ENCODE measurements at places on chromosomes 6 and 20.

DNA sequence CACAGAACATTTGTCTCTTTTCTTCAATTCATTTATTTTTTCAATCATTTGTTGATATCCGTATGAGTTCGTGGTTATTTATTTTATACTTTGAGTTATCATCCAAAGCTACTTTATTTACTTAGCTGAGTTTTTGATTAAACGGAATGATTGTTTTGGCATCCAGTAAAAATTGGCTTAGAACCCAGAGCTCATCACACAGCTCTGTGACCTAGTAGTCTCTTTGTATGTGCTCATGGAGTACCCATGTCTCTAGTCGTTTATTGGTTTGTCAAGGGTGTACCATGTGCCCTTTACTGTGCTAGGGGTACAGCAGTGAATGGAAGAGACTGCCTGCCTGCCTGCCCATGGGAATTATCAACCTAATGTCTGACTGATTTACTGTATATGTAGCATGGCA is 142.2 kb downstream of the MYLK4 start:
- DNase-seq, result no peak

DNA sequence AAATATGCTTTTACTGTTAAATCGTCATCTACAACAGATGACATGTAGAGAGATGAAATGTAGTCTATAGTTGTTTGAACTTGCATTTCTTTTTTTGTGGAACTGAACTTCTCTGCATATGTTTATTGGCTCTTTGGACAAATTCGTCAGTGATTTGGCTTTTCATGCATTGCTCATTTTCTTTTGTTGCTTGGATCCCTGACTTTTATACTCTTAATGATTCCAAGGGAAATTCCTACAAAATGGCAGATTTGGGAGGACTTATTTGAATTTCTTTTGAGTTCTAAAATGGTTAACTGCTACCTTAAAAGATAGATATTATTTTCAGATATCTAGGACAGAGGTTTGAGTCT is 65.4 kb downstream of the UTRN start:
- no peak for DNase-seq

DNA sequence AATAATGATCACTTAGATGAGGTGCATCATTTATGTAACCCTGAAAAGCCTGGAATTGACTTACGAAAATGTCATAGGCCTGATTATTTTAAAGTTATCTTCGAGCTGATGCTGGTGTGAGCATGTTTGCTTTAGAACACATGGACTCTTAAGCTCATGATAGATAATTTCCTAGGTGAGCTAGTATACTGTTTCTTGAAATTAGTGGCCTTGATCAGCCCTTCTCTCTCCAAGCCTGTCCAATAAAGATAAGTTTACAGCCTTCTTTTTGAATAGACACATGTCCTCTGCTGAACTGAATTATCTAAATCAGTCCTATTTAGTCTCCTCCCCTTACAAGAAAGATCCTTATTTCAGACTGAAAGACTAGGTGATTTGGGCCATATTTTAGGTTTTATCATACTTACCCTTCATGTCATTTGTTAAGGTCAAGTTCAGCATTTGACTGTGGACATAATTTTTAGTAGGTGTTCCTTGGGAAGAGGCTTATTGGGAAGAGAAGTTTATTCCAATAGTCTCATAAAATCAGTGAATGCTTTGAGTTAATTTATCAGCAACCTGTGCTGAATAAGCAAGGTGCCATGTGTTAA is 15.3 kb downstream of the FOXO3 start:
- no peak for DNase-seq

DNA sequence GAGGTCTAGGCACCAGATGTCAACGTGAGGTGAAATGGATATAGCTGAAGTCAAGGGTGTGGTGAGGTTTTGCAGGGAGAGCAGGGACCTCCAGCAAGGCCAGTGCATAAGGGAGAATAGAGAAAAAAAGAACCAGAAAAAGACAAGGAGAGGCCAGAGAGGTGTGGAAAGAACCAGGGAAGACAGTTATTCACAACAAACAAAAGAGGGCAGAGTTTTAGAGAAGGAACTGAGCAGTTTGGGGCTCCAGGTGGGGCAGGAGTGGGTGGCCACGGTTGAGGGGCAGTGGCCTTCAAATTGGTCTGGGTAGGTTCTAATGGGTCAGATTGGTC is 11.6 kb upstream of the NQO2 start:
- no peak for DNase-seq

DNA sequence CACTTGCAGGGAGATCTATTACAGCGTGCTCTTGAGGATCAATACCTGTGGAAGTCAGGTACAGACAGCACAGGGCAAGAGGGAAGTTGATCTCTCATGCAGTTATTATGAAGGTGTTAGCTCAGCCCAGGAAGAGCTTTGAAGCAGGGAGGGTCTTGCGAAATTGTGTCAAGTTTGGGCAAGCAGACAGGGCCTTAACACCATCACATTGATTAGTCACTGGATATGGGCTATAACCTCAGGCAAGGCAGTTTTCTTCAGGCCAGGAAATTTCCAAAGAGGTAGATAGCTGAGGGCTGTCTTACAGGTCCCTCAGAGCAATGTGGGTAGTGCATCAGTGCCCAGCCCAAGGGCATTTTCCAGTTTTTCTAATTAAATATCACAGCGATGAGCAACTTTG is 643.8 kb downstream of the DHX35 start:
- no peak for DNase-seq

- DNase-seq, result no peak
Observed at GRCh38 chr6:170093658-170094596, 197.0 kb downstream of the DLL1 start.

- no peak for DNase-seq
Observed at GRCh38 chr6:39903656-39904055, 30.6 kb downstream of the MOCS1 start.

DNA sequence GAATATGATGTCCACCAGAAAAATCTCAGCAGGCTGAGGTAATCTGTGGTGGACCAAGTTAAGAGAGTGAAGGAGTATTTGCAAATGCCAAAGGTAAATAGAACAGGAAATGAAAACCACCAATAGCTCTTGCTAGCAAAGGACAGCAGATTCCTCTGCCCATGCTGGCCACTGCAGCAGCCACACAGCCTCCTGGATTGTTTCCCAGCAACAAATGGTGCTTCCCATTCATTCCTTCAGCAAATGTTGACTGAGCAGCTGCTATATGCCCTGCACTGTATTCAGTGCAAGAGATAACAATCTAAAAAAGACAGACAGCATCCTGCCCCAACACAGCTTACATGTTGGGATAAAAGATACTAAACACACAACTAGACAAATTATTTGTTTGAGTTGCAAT is 11.0 kb downstream of the ROS1 start:
- DNase-seq, result no peak

DNA sequence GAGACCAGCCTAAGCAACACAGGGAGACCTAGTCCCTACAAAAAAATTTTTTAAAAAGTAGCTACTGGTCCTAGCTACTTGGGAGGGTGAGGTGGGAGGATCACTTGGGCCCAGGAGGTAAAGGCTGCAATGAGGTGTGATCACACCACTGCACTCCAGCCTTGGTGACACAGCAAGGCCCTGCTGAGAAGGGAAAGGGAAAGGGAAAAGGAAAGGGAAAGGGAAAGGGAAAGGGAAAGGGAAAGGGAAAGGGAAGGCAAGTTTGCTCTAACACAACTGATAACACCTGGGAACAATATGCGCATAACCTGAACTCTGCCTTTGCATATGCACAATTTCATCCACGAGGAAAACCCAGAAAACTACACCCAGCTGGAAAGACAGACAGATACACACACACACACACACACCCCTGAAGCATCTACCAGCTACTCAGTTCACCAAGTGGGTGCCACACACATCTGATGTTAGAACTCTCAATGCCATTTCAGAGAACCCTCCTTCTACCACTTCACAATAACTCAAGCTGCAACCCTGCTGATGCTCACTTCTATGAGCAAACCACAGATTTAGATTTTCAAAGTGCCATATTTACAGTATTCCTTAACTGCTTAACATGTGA is 19.1 kb downstream of the B4GALT5 start:
- no peak for DNase-seq

DNA sequence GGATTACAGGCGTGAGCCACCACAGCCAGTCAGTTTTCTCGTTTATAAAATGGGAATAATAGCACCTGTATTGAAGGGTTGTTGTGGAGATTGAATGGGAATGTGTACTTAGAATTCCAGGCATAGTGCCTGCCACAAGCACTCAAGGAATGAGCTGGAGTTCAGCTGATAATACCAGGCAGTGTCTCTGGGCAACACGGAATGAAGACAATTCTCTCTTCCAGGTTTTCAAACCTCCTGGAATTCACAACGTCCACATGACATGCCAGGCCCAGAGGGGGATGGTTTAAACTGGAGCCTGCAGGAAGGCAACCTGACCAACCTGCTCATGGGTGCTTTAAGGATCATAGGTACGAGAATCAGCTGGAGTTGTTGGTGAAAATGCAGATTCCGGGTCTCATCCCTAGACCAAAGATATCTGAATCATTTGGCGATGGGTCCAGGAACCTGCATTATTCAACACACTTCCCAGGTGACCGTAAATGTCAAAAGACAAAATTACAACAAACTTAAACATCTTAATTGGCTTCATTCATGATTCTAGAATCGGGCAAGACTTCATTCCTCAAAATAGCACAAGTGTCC is 1.9 kb upstream of the PTPN1 start:
- DNase-seq, result no peak

DNA sequence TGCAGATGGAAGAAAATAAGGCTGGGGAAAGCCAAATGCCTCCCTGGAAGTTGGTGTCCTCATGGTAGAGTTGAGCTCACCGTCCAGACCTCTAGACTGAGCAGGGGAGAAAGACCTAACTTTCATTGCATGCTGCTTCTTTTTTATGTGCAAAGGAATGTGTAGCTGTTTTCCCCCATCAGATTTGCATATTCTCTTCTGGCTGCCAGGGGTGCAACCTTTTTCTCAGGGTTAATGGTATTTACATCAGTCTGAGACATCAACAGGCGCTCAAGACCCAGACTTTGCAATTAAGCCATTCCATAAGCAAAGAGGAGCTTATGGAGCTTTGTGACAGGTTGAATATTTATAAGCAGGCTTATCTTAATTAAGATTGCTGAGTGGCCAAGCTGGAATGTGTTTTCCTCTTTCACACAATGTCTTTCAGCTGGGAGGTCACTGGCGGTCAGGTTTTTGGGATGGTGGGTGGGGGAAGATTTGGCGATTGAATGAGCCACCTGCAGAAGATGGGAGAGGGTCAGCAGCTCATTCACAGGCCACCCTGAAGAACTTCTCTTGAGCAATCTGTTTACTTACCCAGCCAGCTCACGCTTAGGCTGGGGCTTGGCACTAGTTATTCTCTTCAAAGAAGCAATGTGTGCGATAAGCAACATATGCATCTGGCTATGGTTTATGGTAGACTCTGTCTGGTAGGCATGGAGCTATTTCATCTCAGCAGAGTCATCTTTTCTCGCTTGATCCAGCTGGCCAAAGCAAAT is 88.6 kb downstream of the SCP2D1 start:
- no peak for DNase-seq

DNA sequence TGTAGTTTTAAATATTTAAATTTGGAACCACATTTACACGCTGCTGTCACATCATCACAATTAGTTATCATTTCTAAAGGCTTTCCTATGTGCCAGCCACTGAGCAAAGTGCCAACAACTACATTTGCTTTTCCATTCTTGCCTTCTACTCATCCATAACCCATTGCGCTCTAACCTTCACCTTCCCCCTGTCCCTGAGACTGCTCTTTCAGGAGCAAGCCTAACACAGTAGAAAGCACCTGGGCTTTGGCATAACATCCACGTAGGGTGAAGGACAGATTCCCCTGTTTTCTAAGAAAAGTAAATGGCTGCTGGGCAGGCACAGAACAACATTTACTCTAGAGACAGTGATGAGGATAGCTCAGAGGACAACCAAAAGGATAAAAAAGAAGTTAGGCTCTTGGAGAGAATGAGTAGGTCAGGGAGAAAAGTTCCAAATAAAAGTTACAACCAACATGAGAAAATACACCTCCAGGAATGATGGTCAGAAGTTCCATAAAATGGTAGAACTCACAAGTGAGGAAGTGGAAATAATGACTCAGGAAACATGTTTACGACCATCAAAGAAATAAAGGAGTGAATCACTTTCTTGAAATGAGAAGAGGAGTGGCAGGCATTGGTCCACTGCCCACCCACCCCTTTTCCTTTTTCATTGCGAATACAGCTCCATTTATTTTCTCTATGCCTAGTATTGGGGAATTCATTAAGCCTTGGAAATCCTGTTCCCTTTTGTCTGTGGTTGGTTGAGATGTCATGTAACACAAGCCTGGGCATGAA is 77.2 kb downstream of the PFDN4 start:
- DNase-seq, result no peak

DNA sequence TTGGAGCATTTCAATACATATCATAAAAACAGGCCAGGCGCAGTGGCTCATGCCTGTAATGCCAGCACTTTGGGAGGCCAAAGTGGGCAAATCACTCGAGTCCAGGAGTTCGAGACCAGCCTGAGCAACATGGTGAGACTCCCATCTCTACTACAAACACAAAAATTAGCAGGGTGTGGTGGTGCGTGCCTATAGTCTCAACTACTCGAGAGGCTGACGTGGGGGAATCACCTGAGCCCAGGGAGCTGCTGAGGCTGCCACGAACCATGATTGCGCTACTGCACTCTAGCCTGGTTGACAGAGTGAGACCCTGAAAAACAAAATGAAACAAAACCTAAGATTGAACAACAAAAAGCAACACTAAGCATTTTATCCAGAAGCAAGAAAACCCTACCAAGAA is 47.2 kb downstream of the BACH2 start:
- no peak for DNase-seq

GRCh38 chr6:89807581-89807980 is 12.0 kb downstream of the MDN1 start:
- no peak for DNase-seq

DNA sequence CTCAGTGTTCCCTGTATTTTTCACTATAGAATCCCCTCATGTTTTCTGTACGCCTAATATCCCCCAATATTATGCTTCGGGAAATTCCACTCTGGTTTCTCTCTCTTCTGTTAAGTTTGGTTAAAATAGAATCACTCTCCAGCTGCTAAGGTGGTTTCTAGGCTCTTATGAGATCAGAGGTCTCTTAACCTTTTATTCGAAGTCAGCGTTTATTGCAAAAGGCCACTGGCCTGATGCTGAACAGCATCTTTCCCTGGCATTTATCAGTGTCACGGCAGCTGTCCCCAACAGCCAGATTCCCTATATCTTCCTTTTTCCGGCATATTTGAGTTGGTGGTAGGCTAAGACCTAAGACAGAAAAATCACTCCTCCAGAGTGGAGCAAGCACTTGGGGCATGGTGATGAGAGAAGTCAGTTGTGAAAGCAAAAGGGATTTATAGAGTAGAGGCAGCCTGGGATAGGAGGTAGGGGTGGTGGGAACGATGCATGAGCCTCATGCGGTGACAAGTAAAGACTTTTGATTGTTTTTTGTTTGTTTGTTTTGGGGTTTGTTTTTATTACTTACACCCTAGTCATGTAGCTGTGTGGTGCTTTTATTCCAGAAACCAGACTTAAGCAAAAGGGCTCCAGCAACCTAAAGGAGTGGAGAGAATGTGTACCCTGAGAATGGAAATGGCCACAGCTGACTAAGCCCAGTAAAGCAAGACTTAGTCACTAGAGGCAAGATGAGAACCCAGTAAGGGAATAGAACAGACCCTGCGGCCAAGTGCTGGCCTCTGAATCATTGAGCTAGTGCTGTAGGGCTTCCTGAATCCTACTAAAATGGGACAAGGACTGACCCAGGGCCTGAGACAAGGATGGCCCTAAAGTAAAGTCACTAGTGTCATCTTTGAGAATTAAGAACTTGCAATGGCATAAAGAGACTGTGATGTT is 233.0 kb upstream of the PRND start:
- no peak for DNase-seq

Measured in Panc1 (cell line).